ENCODE measurements at places on chromosomes 7 and 10.
A peak's percentile ranks its signal among the peaks of the same experiment; 100 is the strongest.

GRCh38 chr7:100678291-100678984 lies 4.9 kb downstream of the GNB2 start:
- DNase-seq, result no peak

DNA sequence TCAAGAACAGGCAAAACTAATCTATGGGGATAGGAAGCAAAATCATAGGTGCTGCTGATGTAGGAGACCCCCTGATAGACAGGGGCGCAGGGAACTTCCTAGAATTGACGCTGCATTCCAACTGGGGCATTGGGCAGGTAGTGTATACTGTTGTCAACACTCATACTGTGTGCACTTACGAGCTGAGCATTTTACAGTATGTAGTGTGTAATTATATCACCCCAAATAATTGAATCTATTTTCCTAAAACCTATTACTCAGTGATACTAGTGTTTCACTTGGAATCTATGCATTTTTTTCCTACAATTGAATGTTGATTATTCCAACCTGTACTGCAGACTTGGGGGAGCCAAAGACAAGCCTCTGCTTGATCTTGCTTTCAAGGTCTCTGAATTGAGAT lies 207.0 kb upstream of the PRKCQ start:
- DNase-seq, result no peak

DNA sequence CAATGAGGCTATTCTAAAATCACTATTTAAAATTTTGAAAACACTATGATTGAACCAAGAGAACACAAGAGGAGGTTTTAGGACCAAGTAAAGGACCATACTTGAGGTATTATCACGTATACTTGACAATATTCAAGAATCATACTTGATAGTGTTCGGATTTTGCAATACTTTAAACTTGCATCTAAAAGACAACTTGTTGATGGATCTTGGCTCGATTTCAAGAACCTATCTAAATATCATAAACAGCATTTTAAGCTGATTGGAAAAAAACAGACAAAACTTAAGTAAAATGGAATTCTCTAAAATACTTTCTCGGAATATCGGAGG lies 1.3 kb downstream of the NAMPT start:
- no peak for DNase-seq

DNA sequence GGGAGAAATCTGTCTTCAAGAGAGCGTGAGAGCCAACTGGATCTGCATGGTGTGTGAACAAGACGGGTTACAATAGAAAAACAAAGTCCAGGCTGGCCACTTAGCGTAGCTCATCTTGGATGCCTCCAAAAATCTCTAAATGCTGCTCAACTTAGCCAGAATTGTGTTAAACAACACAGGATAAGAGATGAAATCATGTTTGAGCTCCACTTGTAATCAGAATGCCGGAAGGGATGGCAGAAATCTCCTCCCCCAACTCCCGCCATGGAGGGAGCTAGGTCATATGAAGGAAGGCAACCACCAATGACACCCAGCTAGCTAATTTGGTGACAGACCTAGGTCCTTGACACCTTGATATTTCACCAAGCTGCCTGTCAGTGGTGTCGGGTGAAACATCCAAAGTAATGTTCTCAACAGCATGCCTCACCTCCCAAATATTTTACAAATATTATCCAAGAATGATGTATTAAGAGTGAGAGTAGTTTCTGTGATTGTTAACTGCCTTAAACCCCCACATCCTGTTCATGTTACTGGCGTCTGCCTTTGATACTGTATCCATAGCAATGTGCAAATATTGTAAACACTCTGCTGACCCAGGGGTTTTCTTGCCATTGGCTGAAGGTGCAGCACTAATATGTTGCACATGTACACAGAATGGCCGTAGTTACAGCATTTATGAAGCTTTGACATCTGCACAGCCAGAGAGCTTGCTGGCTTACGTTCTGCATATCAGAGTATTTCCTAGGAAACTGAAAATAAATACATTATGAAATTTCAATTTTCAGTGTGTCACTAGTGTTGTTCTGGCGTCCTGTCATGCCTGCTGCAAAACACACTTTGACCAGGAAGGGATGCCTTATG lies 25.8 kb downstream of the TMEM254 start:
- DNase-seq, result no peak

DNA sequence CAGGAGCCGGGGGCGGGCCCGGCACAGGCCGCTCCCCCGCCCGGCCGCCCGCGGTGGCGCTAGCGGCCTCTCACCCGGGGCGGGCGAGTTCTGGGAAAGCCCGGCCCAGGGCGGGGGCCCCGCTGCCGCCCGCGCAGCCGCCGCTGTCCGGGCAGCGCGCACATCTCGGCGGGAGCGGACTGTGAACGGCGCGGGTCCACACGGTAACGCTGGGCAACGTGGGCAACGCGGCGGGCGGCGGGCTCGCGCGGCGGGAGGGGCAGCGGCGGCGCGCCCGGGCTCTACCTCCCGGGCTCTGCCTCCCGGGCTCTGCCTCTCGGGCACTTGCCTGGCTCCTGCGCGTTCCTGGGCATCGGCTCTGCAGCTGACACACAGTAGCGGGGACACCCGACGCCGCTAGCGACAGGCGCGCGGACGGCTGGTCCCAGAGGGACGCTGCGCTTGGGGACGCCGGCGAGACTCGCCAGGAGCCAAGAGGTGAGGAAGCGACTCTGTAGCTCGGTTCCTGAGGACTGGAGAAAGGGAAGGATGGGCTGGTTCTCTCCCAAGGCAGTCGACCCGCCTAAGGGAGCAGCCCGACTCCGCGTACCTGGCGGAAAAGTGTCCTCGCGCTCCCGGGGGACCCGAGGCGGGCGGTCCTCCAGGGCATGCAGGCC lies at the start of gene PLCE1:
Gene PLCE1 (plus strand): TSS at position 150 of the 656 bp plus-strand sequence. CDS start 37,116 bp downstream, outside the sequence.
- DNase-seq, result no peak

- DNase-seq, result peak; percentile 97
Observed at GRCh38 chr7:146635205-146636032, 518.8 kb downstream of the CNTNAP2 start.

DNA sequence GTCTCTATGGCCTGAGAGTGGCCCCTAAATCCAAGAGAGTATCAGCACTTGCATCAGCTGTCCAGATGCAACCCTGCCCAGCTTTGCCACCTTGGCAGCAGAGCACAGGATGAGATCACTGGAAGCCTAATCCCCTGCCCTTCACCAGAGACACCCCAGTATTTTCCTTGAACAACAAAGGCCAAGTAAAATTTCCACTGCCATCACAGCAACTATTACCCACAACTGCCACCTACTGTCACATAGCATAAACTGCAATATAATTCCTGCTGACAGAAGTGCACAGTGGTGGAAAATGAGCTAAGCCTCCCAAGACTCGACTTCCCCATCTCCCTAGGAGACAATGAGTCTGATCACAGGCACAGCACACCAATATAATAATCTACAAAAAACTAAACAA lies 462.8 kb upstream of the ZWINT start:
- no peak for DNase-seq

- DNase-seq, result no peak
Observed at GRCh38 chr10:93876381-93876780, 17.4 kb upstream of the SLC35G1 start.

DNA sequence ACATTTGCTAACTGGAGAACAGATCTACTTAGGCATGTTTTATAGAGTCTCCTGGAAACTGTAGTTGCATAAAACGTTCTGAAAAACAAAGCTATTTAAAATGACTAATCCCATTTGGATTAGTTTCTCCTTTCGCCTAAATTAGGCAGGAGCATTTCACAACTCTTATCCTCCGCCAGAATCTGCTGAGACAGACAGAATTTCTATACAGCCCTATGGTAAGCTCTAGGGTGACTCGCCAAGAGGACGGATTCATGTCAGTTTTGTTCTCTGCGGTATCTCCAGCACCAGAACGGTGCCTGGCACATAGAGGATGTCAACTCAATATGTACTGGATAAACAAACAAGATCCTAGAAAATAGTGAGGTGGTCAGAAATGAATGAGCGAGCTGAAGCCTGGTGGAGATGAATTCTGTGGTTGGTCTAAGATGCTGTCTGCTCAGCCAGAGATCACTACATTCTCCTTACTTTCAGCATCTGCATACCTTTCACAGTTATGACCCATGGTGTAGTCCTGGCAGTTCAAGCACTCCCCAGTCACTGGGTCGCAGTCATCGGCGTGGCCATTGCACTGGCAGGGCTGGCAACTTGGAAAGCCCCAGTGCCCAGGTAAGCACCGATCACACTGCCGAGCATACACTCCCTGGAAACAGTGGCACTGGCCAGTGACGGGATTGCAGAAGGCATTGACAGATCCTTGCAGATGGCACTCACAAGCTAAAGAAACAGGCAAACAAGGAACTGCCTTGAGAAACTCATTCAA lies 44.0 kb downstream of the LAMB1 start:
- DNase-seq, result no peak

DNA sequence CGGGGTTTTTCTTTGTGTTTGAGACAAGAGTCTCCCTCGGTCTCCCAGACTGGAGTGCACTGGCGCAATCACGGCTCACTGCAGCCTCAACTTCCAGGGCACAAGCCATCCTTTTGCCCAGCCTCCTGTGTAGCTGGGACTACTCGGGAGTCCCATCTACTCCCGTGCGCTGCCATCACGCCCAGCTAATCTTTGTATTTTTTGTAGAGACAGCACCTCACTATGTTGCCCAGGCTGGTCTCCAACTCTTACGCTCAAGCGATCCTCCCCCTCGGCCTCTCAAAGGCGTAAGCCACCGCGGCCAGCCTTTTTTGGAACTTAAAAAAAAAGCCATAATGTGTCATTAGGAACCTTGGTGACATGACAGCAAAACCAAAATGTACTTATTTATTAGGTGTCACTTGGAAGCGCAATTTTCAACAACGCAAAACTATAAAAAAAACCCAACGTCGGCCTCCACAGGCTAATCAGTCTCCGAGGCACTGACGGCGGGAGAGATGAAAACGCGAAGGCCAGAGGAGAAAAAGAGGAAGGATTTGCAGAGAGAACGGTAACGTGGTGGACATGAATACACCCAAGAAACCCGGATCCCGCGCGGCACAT lies 911 bp upstream of the HNRNPH3 start:
- DNase-seq, result no peak

DNA sequence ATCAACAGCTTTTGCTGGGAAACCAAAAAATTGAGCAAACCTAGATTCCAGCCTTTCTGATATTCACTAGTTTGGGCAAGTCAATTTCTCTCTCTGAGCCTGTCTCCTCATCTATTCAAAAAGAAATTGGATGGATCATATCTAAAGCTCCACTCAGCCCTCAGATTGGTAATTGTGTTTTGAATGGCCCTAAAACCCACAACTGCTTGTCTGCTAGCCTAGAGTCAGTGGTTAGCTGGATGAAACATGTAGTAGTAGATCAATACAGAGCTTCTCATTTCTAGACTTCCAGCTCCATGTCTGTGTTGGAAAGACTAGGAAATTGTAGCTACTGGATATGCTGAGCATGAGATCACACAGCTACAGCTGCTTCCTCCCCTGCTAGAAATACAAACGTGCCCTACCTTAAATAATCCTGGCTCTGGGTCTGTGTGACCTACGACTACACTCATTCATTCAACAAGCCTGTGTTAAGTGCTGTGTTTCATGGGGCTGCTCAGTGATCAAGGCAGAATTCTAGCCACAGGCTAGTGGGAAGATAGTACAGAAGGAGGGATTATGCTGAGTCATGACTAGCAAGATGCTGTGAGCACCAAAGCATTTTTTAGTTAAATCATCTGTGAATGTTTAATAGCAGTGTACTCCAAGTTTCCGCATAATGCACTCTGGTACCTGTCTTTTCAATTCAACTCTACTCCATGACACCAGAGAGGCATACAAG lies 15.7 kb downstream of the DNTT start:
- peak; percentile 46 for DNase-seq

GRCh38 chr7:73633844-73634243 lies 9.5 kb upstream of the MLXIPL start:
- DNase-seq, result no peak

DNA sequence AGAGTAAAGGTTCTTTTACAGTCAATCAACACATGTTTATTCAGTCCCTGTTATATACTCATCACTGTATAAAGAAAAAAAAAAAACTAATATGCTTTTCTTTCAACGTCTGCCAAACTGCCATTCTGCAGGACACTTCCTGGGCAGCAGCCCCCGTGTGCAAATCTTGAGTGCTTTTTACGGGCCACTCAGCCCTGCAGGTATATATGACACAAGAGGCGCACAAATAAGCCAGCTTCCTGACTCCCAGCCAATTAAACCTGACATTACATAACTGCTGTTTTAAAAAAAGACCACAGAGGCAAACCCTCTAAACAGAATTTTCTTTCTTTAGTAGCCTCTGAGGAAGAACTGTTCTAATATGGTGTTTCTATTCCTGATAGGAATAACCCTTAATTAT lies 263.0 kb upstream of the NEBL start:
- no peak for DNase-seq

GRCh38 chr10:130042381-130042780 lies 68.2 kb downstream of the C10orf143 start:
- no peak for DNase-seq

- no peak for DNase-seq
Observed at GRCh38 chr10:66804962-66805361, 120.9 kb upstream of the LRRTM3 start.

DNA sequence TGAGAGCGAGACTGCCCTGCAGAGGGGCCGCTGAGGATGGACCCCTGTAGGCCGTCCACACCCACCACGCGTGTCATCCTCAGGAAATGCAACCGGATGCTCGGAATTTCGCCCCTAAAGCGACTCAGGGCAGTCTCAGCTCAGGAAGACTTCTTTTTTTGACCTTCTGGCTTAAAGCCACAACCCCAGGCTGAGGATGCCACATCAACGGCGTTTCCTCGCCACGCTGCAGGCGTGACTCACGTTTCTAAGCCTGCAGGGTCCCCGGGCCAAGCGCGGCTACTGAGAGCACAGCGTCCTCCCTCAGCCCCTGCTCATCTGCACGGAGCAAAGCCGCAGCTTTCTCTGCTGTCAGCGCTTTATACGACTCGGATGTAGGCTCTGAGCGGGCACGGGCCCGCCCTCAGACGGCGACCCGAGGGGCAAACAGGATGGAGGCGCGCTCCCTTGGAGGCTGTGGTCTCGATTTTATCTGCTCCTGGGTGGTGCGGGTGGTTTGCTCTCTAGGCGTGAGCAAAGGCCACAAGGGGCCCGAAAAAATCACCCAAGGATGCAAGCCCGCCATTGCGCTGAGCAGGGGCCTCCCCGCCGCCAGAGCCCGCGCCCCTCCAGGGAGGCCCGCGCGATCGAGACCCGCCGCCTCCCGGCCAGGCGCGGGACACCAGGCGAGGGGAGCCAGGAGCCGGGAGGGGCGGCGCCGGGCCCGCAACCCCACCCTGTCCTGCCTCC lies 726 bp upstream of the INSIG1 start:
- DNase-seq, result peak; percentile 16

DNA sequence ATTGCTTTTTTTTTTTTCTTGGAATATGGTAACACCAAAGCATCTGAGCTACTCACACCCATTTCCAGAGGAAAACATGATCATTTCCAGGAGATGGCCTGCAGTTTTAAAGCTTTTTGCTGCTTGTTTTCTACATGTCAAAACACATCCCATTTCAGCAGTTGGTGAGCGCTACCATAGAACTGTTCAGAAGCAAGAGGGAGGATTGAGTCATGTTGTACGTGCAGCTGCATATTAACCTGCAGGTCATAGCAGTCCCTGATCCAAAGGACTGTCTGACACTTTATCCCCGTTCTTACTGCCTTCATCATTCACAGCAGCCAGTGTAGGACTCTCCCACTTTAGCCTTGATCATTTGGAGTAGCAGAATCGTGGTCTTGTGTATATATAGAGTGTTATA lies 124.6 kb downstream of the AUTS2 start:
- DNase-seq, result no peak

- DNase-seq, result no peak
Observed at GRCh38 chr7:94975336-94975735, 67.9 kb downstream of the PPP1R9A start.

Data from SHP77 treated with DMSO at 0.1 percent for 48 hours (cell line).